A375 (cell line): ENCODE measurements at places on chromosomes 6 and 20. TPM values are rescaled to one million over a fixed set of nuclear protein-coding genes. Genes with fewer than 3 reads are reported as not detected.

Gene RAET1L
- total RNA-seq: 0.08 TPM in 1 of 2 replicates, not detected in the other

Gene SSTR4
- not detected in 2 replicates for total RNA-seq

Gene NOX3
- total RNA-seq: 0.93 and 1.2 TPM in 2 replicates

Gene OPRM1
- total RNA-seq: not detected in 2 replicates

Gene RXRB
- total RNA-seq: 23.0 and 23.8 TPM in 2 replicates

Gene SYCP2L
- total RNA-seq: 1.8 and 2.7 TPM in 2 replicates

Gene CFAP206
- total RNA-seq: not detected in 2 replicates

Gene TNFRSF6B
- total RNA-seq: 2.7 and 7.2 TPM in 2 replicates

Gene L3MBTL3
- total RNA-seq: 3.3 and 4.9 TPM in 2 replicates

Gene FRMD1
- not detected in 2 replicates for total RNA-seq

Gene KHDC1L
- total RNA-seq: not detected in 2 replicates

Gene KCNB1
- total RNA-seq: not detected in 2 replicates

Gene IFNGR1
- 9.5 and 11.0 TPM in 2 replicates for total RNA-seq

Gene RAB22A
- 21.8 and 23.2 TPM in 2 replicates for total RNA-seq

Gene SNPH
- total RNA-seq: 4.3 and 5.6 TPM in 2 replicates
